Cortex of kidney (tissue), 1 donor: ENCODE measurements at places on chromosomes 3 and 15.

DNA sequence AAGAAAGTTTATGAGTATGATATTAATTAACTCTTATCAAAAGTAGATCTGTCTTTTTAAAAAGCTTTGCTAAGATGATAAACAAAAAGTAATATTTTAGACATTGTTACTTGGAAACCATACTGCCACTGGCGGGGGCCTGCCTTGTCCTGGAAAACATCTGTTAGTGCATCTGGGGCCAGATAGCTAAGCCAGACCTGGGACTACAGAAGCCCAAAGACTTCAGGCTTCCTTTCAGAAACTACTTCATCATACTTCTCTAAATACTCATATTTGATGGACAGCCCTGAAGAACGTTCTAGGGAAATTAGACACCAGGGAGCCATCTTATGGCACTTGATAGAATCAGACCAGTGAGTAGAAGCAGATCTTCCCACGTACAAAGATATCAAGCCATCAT lies 795.4 kb upstream of the SEMA6D start:
- DNase-seq = no peak

DNA sequence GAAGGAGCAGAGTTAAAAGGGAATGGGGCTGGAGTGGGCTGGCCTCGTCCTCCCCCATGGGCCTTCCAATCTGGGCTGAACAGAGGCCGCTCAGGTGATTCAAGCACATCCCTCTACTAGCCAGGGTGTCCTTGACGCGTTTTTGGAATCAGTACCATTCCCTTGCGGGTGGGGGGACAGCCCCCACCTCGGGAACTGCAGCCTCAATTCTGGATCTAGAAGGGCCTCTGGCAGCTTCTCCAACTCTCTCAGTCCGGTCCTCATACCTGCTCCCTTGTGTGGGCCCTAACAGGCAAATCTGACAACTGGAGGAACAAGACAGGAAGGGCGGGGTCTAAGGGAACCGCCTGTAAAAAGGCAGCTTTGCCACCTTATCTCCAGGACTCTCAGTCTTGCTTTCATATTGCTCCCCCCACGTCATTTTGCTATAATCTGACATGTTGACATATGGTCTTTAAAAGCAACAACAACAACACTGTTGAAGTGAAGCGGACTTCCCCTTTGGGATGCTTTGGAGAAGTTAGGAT lies 802 bp upstream of the CHRNB4 start:
- DNase-seq = no peak

GRCh38 chr3:67699882-67700281 lies 45.5 kb upstream of the SUCLG2 start:
- DNase-seq = no peak

DNA sequence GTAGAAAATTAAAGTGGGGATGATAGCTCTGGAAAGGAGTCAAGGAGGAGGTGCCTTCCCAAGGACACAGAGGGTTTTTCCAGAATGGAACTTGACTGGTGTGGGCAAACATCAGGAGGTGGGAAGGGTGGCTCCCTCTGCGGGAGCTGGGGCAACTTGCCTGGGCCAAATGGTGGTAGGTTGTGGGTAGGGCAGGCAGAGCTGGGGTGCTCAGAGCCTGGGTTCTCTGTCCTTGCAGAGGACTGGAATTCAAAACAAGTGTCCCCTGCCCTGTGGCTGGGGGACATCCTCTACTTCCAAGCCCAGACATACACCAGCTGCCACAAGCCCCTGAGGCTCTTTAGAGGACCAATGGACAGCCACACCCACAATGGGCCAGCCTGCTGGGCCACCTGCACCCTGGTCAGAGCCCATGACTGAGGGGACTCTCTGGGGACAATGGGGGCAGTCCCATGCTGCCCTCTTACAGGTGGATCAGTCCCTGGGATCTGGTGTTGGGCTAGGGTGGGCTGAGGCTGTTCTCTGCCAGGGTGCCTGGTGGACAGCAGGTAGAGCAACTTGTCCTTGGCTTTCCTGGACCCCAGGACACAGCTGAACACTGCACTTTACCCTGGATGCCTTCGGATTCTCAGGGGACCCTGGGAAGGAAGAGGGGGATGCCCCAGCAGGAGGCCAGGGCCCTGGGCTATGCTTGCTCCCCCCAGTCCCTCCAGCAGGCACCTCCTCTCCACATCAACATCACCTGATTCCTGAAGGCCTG lies 38.6 kb upstream of the CSPG4 start:
- DNase-seq = no peak

- DNase-seq = no peak
Measured at GRCh38 chr3:30012941-30013543, 593.4 kb upstream of the TGFBR2 start.

GRCh38 chr15:45048794-45049631 lies 26.0 kb downstream of the SORD start:
- DNase-seq = no peak

DNA sequence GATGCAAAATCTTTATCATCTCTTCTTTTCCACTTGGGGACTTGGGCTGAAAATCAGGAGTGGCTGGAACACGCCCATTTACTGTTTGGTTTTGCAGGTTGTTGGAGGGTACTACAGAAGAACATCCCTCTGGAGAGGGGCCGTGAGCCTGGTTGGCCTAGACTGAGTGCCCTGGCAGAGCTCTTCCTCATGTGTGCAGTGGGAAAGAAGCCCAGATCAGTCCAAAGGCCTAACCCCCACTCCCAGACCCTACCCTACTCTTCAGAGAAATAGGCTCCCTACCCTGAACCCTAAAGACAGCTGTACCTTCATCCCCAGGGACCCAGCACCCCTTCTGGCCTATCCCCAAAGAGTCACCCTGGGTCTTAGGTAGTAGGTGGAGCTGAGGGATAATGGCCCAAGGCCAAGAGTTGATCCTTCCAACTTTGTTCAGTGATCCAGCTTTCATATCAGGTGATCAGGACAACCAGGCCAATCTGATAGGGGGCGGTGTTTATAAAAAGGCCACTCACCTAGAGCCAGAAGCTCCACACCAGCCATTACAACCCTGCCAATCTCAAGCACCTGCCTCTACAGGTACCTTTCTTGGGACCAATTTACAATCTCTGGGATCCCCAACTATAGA lies at the start of gene CYP1A2:
Gene CYP1A2 (plus strand): TSS at position 524 of the 625 bp plus-strand sequence. CDS start 894 bp downstream, outside the sequence.
- DNase-seq = no peak

GRCh38 chr3:61353382-61353781 lies 102.1 kb upstream of the FHIT start:
- no peak for DNase-seq

GRCh38 chr3:156635973-156636372 lies 38.4 kb upstream of the TIPARP start:
- no peak for DNase-seq

- DNase-seq = no peak
Measured at GRCh38 chr3:59143447-59143846, 93.6 kb upstream of the CFAP20DC start.

- no peak for DNase-seq
Measured at GRCh38 chr3:122301063-122301462, 24.0 kb upstream of the CSTA start.

DNA sequence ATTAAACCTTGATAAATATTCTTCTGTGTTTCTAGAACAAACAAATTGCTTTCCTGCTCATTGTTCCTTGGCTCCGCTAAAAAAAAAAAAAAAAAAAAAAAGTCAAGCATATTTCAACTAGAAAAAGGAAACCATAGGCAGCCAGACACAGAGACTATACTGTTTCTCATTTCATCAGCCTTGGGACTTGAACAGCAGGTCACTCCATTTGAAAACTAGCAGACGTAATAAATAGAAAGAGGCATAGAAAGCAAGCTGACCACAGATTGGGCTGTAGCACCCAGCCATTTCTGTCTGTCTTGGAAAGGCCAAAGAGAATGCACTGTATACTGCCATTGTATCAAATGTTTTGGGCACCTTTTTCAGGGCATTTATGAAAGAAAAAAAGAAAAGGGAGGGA lies 697.1 kb downstream of the NLGN1 start:
- DNase-seq = no peak

DNA sequence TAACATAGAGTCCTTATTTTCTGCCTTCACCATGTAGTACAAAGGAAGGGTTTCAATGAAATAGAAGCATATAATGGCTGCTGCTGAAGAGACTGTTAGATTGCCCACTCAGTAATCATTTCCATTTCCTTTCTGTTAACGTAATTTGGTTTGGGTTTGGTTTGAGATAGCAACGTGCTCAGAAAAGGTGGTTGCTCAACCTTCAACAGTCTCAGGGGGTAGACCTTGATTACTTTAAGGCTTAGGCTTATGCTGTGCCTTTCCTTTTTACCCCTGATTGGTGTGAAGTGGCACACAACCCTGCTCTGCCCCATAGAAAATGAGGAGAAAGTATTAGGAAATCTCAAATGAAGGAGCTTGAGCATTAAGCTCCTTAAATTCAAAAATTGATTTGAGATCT lies 163.7 kb upstream of the TP63 start:
- DNase-seq = no peak

DNA sequence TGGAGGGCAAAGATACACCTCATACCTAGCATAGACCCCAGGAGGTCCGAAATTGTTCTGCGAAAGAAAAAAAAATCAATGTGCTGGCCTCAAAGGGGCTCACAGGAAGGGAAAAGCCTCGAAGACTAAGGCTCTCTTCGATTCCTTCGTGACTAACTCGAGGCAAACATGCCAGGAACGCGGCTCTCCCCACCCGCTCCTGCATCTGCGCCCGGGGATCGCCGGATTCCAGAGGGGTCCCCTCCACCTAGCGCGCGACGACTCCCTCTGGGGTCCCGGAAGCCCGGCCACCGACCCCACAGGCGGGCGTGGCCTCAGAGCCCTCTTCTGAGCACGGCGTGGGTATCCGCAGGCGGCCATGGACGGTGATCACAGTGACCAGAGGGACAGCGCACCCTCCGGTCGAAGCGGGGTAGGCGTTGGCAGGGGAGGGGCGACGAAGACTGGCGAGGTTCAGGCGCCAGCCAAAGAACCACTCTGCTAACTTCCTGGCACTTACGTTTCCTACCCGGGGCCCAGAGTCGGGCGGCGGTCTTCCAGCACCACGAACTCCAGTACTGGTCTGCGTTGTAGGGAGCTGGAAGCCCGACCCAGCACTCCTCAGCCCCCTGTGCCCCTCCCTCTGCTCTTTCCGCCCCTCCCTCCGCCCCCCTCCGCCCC lies 515 bp upstream of the EIF3J start:
- DNase-seq = no peak

- no peak for DNase-seq
Measured at GRCh38 chr3:144426366-144426765, 454.7 kb downstream of the DIPK2A start.

DNA sequence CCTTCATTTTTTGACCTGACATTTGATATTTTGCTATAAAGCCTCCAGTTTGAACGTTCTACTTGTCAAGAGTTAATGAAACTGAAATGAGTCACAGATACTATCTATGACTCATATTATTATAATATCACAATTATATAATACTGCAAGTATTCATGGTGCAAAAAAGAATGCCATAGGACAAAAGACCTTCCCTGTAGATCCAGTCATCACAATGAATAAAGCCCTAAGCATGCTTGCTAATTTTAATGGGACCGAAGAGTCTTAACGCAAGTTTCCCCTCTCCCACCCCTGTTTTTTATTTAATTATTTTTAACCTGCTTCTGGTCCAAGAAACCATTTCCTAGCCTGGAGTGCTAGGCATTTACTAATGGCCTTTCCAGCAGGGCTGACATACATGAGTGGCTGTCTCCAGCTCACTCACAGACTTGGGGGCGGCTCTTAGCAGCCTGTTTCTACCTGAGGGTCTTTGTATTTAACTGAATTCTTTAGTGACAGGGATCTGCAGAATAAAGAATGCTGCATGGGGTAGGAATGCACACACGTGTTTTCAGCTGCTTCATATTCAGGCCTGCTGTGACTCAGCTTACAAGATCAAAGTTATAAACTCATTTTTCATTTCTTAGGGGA lies 61.2 kb downstream of the THBS1 start:
- DNase-seq = no peak

DNA sequence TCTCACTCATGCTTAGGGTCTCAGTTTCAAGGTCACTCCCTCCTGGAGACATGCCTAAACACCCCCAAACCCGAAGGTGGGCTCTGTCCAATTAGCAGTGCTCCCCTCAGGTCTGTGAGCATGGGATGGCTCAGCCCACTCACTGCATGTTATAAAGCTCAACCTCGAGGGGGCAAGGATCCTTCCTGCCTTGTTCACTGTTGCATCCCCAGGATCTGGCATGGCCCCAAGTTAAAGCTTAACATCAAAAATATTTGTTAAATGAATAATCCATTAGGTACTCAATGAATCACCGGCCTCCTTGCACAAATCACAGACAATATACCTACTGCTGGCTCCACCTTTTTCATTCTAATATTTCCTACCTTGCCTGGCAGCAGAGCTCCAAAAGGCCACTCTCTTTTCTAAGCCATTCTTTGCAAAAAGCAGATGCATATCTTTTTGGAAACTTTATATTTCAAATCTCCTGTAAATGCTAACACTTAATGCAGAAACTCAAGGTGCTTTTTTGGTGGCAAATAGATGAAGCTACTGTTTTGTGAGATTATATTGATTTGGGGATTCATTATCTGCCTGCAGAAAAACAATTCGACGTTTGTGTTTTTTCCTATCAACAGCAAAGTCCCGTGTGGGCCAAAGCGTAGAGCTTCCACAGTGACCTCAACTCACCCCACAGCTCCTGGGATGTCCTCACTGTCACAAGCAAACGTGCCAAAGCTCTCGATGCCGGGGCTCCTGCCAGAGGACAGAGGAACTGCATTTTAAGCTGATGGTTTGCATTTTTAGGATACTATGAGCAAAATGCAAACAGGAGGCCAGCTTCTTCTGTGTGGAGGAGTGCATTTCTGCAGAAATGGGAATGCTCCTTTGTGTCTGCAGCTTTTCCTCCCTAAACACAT lies 35.4 kb downstream of the PCOLCE2 start:
- no peak for DNase-seq

GRCh38 chr3:28151608-28152228 lies 89.7 kb upstream of the CMC1 start:
- no peak for DNase-seq

DNA sequence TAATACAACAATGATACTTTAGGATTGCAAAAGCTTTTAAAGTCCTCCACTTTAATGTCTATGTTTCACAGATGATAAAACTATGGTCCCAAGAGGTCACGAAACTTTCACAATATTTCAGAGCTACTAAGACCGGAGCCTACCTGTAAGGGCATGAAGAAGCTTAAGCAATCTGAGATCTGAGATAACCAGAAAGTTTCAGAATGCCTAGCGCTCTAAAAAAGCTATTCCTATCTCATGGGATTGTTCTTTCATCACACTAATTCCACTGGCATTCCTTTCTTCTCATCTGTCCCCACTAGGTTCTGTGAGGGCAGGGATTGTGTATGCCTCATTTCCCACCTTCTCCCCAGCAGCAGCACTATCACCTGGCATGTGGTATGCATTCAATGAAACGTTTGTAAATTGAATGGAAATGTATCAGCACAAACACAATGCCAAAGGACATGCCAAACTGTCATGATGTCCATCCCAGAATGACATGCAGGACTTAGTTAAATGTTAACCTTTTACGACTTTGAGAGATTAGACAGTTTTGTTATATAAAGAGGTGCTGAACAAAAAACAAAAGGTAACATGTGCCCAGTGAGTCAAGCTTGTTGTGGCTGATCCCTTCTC lies 104.7 kb upstream of the NR2F2 start:
- DNase-seq = no peak

- DNase-seq = no peak
Measured at GRCh38 chr3:150825916-150826377, 63.0 kb upstream of the SIAH2 start.

- DNase-seq = no peak
Measured at GRCh38 chr15:33419701-33420100, 108.9 kb downstream of the RYR3 start.

GRCh38 chr3:112637700-112638099 lies 3.2 kb downstream of the CCDC80 start:
- DNase-seq = no peak
